NCI-H774 (cell line): ENCODE measurements at places on chromosomes 1 and 21.

DNA sequence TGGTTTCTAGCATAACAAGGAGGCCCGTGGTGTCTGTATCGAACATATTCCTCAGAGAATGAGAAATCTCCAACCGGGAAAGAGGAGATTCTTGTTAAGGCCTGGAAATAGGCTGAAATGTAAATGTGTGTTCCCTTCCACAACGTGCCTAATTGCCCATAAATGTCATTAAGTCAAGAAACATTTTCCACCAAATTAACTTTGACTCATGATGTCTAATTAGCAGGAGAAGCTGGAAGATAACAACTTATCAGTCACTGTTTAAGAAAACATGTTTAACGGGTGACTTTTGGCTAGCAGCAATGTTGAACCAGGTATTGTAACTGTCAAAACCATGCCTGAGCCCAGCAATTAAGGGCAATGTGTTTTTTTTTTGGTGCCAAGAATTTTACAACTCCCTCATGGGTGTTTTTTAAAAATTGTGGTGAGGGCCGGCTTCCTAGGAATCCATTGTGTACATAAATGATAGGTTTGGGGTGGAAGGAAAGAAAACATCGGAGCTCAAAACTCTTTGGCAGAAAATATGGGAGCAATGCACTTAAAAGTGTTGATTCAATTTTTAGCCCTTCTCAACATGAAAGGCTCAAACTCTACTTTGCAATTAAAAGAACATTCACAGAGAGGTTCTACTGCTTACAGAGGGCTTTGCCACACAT lies 67.0 kb downstream of the OLIG1 start:
- no peak for DNase-seq

- no peak for DNase-seq
These were observed 635.9 kb downstream of the MATN1 start for GRCh38 chr1:30087465-30087864.

GRCh38 chr1:20982316-20982715 lies 194.4 kb downstream of the EIF4G3 start:
- no peak for DNase-seq

DNA sequence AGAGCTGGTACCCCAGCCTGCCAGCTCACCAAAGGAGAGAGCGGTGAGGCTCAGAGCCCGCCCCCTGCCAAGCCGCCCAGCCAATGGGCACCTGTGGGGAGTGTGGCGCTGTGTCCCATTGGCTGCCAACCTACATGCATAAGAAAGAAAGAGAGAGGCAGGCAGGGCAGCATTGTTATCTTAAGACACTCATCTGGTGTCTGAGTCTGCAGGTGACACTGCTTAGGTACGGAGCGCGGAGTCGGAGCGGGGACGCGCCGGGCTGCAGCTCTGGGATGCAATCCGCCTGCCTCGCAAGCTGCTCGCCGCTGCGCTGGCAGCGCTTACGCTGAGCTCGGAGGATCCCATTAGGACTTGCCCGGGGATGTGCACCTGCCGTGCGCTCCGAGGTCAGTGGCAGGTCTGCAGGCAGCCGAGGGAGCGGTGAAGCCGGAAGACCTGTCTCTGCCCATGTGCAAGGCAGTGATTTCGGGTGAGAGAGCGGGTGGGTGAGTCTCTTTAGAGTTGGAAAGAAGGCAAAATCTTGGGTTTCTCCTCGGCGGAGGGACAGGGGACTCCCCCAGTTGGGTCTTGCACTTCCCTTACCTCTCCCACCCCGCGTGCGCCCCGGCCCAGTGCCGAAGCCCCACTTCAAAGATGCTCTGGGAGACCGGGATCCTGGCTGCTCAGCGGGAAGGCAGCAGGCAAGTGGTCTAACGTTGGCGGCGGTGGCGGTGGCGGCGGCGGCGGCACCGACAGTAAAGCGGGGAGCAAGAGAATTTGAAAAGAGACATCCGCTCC lies at the start of gene BRINP2:
Gene BRINP2 (plus strand): TSS at position 203 of the 780 bp plus-strand sequence. CDS start 58,919 bp downstream, outside the sequence.
- DNase-seq: peak; percentile 82

DNA sequence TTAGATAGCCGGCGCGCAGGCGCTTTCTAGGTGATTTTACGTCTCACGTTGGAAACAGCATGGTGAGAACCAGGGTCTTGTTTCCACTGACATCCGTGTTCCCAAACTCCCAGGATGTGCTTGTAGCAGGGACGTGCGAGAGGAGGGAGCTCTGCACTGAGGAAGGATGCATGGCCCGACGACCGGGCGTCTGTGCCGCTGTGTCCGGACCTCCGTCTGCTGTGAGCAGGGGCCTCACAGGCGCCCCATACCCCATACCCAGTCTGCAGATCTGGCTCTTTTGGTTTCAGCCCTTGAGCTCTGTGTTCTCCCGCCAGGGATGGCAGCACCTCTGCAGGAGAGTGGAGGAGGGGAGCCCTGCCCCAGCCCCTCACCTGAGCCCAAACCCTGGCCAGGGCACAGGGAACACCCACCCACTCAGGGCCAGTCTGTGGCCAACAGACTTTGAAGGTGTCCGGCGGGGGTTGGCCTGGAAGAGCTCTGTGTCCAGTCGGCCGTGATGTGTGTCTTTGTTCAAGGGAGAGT lies 67.2 kb upstream of the COL6A1 start:
- no peak for DNase-seq

DNA sequence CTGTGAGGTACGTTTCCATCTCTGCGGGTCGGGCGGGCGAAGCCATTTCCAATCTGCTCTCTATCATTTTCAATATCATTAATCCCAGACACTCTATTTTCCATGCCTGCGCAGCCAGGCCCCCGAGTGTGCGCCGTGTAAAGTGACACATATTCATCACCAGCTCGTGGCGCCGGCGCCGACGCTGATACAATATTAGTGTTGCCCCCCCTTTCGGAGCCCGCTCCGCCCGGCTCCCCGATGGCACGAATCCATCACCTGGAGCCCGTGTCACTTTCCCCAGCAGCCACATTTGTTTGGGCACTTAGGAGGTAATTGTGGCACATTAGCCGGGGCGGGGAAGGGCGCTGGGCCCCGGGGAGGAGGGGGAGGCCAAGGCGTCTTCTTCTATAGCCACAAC lies 33.7 kb upstream of the DMBX1 start:
- DNase-seq: peak; percentile 44

DNA sequence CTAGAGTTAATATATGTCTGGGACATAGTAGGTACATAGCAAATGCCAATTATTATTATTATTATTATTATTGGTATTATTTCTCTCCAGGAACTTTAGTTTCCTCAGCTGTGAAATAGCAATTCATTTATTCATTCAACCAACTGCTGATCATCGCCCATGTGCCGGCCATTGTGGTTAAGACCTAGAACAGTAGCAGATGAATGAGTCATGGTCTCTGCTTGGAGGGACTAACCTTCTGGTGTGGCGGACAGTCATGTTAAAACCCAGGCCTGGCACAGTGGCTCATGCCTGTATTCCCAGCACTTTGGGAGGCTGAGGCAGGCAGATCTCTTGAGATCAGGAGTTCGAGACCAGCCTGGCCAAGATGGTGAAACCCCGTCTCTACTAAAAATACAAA lies 23.8 kb upstream of the LDLRAP1 start:
- DNase-seq: no peak

DNA sequence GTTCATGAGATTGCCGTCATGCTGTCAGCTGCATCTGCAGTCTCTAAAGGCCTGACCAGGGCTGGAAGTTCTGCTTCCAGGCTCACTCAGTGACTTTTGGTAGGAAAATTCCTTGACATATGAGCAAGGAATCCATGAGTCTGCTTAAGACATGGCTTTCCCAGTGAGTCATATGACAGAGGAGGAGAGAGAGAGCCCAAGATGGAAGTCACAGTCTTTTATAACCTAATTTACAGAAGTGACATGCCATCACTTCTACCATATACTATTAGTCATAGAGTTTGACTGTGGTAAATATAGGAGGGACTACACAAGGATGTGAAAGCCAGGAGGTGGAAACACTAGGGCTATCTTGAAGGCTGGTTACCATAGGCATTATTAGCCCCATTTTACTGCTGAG lies 115.2 kb downstream of the ROR1 start:
- DNase-seq: no peak
